Upper lobe of right lung (tissue), 1 donor: ENCODE measurements at places on chromosomes 12 and 14.

DNA sequence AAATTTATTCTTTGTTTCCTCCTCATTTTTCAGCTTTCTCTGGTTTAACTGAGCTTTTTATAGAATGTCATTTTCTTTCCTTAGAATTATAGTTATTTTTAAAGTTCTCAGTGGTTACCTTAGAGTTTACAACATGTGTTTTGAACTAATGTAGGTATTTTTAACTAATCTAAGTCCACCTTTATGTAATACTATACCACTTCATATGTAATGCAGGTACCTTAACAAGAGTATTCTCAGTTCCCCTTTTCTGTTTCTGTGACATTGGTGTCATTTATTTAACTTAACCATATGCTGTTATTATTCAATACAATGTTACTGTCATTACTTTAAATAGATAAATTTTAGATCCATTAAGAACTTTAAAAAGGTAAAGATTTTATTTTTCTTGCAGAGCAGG, 30.3 kb upstream of the KCNC2 start:
- DNase-seq, result no peak

GRCh38 chr14:59677771-59678231, 101.2 kb upstream of the CCDC175 start:
- no peak for DNase-seq

DNA sequence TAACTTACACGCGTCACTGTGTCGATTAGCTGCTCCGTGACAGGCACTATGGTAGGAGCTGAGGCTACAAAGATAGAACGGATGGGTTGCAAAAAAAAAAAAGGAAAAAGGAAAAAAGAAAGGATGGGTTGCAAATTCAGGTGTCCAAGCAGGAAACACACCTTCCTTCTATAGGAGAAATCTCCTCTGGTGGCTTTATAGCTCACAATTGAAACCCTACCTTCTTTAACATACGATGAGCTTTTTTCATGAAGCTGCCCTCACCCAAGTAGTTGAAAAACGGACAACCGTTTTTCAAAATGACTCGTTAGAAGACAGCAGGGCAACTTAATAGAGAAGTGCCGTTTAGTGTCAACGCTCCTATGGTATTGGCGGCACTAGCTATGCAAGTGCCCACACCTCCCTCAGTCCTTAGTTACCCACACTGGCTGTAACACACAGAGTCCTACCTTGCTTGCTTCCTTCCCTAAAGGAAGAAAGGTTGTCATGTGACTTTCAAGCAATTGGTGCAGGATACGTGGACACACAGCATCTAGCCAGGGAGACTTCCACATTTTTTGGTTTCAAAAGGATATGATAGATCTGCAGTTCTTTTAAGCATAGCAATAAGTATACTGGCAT, 682 bp upstream of the TRIP11 start:
- no peak for DNase-seq

DNA sequence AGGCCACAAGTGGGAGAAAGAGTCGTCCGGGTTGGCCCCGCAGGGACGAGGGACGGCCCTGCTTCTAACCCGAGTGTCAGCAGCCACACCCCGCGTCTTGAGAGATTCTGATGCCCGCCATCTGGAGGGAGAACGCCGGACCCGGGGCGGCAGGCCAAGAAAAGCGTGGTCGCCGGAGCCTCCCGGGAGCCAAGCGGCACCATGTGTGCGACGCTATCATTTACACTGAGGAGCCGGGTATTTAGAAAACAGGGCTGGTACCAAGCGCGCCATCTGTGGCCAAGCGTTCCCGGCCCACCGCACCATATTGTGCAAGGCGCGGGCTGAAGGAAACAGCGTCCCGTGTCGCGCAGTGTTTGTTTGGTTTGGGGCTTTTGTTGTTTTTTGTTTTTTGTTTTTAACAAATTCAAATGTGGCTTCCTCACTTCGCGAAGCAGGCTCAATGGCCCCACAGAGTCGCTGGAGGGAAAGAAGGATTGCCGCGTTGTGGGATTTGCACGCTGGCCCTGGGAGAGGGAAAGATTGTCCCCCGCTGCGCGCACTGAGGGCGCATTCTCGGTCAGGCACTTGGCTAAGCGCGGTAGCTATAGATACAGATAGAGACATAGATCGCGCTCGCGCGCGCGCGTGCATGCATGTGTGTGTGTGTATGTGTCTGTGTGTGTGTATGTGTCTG, 153.8 kb downstream of the BCL11B start:
- DNase-seq, result no peak

DNA sequence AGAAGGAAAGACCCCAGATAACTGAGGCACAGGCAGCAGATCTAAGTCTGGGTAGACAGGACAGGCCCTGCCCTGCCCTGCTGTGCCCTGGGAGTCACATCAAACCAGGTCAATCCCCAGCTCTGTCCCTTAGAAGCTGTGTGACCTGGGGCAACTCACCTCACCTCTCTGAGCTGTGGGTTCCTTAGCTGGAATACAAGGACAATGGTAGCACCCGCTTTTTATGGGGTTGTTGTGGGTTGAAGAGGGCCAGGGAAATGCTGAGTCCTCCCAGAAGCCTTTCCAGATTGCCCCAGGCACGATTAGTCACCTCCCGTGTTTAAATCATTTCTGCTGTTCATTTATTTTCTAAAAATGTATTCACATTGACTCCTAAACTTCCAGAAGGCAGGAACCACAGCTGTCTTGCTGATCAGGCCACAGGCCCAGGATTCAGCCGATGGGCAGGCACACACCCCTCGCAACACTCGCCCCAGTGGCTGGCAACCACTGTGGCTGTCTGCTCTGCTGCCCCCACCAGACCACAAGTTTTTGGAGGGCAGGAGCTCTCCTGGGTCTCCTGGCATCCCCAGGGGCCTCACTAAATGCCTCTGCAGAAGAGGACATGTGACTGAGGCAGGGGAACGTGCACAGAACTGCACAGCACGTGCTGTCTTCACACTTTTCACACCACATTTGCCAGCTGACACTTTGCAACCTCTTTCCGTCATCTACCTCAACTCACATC, 3.0 kb downstream of the SELPLG start:
- no peak for DNase-seq
